Epithelial cell of umbilical artery (primary cell): ENCODE measurements at places on chromosomes 6 and 20. TPM values are rescaled to one million over a fixed set of nuclear protein-coding genes. Genes with fewer than 3 reads are reported as not detected.

The ABHD16A gene
- 41.3 and 51.1 TPM in 2 replicates for total RNA-seq

The ASIP gene
- total RNA-seq, result not detected in 2 replicates

The HLA-DRB1 gene
- 0.32 and 2.3 TPM in 2 replicates for total RNA-seq

The GABRR1 gene
- not detected in 2 replicates for total RNA-seq

The HAO1 gene
- total RNA-seq, result not detected in 2 replicates

The MGME1 gene
- total RNA-seq, result 10.4 and 12.3 TPM in 2 replicates

The VWA7 gene
- not detected in 2 replicates for total RNA-seq
